Activated T-helper 1 cell treated with anti-CD3 and anti-CD28 coated beads, Interleukin-2, amount 50 U/mL, for 16 hours (primary cell): ENCODE measurements at places on chromosomes 1 and 21.

- DNase-seq = no peak
Observed at GRCh38 chr1:201013991-201014815, 9.3 kb downstream of the KIF21B start.

DNA sequence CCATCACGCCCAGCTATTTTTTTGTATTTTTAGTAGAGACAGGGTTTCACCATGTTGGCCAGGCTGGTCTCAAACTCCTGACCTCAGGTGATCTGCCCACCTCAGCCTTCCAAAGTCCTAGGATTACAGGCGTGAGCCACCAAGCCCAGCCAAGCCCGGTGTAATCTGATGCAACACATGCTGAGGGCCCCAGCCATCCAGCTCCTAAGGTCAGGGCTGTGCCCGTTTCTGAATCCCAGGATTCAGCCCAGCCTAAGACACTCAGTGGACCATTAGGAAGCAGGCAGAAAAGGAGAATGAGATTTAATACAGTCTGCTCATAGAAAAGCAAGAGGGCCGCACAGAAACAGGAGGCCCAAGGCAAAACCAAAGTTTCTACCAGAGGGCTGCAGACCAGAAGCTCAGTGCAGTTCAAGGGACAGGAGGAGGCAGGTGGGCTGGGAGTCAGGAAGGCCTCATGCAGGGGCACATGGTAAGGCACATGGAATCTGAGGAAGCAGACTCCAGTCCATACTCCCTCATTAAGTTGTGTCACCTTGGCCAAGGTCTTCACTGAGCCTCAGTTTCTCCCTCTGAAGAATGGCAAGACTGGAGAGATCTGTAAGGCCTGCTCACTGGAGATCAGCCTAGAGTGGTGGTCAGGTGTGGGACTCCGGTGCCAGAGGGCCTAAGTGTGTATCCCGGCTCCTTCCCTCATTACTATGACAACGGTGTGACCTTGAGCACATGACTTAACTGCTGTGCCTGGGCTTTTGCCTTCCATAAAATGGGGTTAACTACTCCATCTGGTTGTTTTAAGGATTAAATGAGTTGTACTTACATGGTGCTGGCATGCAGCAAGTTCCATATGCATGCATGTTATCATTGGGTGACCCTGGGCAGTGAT lies 2.4 kb upstream of the ADAM15 start:
- DNase-seq = no peak

- no peak for DNase-seq
Observed at GRCh38 chr21:34794686-34795085, 125.9 kb downstream of the CLIC6 start.

GRCh38 chr1:94272388-94272787 lies 35.0 kb upstream of the ARHGAP29 start:
- DNase-seq = no peak

GRCh38 chr1:53296117-53296749 lies 31.6 kb downstream of the LRP8 start:
- no peak for DNase-seq

- no peak for DNase-seq
Observed at GRCh38 chr21:27192281-27192949, 225.5 kb upstream of the ADAMTS5 start.

DNA sequence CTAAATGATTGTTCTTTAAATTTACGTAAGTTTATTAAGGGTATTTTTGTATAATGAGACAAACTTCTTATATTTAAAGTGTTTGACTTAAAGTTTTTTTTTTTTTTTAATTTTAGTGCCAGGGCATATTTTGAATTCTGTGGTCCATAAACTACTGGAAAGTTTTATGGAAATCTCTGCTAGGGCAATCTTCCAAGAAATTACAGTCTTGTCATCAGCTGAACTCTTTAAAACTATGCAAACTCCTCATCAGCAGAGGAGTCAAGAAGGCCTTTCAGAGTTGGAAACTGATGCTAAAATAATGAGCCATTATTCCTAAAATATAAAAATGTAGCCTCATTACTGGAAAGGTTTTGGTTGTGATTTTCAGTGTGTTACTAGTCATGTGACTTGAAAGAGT lies 1201.9 kb downstream of the BRINP3 start:
- DNase-seq = no peak

DNA sequence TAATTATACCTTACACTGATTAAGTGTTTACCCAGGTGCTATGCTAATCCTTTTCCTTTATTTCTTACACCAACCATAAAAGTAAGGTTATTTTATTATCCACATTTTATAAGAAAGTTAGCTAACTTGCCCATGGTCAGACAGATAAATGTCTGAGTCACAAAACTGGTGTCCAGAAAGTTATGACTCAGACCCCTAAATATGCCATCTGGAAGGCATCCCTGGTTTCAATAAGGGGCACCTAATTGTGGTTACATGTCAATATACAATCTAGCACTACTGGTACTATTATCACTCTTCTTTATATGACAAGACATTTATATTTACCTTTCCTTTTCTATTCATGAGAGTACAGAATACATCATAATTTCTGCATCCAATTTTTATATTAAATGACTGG lies 496.5 kb upstream of the ADGRL2 start:
- no peak for DNase-seq

DNA sequence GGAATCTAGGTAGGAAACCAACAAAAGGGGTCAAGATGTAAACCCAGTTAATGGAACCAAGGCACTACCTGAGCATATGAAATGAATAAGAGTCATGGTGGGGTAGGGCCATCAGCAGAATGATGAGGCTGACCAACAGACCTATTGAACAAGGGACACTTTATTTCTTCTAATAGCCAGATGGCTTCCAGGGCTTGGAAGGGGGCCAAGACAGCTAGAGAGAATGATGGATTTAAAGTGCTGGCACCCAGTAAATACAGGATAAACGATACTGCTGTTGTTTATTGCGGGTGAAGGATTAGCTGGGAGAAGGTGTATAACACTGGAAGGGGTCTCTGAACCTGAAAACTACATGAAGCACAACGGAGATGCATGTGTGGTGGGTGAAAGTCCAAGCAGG lies 15.6 kb downstream of the DDAH1 start:
- DNase-seq = no peak

- DNase-seq = peak; percentile 97
Observed at GRCh38 chr1:32291708-32292538, at the start of gene HDAC1. TSS of gene HDAC1 (plus strand) at chr1:32292083. CDS start at chr1:32292170, 87 bp downstream.

GRCh38 chr1:30682396-30683275 lies 40.7 kb downstream of the MATN1 start:
- DNase-seq = no peak

GRCh38 chr1:166112425-166112824 lies 54.4 kb downstream of the FAM78B start:
- DNase-seq = no peak

DNA sequence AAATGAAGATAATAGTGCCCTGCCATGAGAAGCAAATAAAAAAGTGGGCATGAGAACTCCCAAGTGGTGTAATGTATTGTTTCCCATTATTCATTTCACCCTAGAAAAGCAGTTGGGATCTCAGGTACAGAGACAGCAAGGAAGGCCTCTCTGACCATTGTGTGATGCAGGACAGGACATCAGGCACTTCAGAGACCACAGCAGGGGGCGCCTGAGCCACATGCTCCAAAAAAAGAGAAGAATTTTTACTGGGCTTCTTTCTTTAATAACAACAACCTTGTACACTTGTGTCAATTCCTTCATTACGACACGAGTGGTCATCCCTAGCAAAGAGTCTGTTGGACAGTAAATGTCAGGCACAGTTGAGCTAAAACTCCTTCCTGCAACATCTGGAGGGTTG lies 533.3 kb downstream of the OMA1 start:
- DNase-seq = no peak

GRCh38 chr21:15774590-15774989 lies 44.8 kb downstream of the USP25 start:
- DNase-seq = no peak

- no peak for DNase-seq
Observed at GRCh38 chr1:7485826-7486225, 285.3 kb upstream of the VAMP3 start.

GRCh38 chr1:114149211-114149610 lies 4.5 kb downstream of the SYT6 start:
- DNase-seq = no peak

- DNase-seq = no peak
Observed at GRCh38 chr1:233707880-233708815, 94.2 kb downstream of the KCNK1 start.

DNA sequence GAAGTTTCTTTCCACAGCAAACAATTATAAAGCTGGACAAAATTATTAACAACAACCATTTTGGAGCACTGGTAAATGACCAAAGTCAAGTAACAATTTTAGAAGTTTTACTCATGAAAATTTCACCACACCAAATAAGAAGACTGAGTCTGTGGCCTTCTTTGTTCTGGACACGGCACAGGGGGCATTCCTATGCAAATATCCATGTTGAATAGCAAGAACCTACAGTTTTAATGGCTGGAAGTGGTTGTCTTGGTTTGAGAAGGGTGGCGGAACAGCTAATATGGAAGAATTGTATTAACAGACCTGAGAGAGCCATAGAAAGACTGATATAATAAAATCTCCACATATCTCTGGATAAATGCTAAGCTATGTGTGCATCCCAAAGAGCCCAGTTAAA lies 29.4 kb upstream of the GADD45A start:
- DNase-seq = no peak

DNA sequence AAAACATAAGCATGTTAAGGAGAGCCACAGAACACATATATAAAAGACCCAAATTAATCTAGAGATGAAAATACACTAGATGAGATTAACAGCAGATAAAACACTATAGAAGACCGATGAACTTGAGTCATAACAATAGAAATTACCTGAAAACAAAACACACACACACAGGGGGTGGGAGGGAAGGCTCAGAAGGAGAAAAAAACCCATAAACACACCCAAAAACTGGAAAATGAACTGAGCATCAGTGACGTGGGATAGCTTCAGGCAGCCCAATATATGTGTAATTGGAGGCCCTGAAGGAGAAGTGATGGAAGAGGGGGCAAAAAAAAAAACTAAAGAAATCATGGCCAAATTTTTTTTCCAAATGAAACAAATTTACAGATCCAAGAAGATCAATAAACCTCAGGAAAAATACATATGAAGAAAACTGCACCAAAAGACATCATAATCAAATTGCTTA lies 11.4 kb downstream of the ALDH9A1 start:
- no peak for DNase-seq

- DNase-seq = peak; percentile 74
Observed at GRCh38 chr1:9128520-9129265, at the start of gene GPR157. TSS of gene GPR157 (minus strand) at chr1:9129102. CDS start at chr1:9129027, 75 bp downstream.

DNA sequence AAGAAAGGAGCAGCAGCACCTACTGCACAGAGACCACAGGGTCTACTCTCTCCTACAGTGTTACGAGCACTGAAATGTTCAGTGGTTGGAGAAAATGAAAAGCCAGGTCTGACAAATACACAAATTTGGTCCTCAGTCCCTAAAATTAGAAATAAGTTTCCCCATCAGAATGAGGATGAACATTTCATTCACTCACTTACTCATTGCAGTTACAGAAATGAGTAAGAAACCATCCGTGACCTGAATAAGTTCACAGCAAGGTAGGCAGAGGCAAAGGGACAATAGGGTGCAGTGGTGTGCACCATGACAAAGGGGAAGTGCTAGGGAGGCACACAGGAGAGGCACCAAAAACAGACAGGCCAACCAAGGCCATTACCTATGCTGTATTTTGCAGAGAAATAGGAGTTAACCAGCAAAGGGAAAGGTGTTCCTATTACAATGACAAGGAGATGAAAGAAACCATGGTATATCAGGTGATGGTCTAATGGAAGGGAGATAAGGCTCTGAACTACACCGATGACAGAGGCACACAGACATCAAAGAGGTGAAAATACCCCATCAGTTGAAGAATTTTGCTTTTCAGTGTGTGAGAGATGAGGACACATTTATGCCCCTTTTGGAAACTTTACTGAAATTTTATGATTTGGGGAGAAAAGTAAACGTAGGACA lies 29.4 kb downstream of the VAV3 start:
- no peak for DNase-seq

DNA sequence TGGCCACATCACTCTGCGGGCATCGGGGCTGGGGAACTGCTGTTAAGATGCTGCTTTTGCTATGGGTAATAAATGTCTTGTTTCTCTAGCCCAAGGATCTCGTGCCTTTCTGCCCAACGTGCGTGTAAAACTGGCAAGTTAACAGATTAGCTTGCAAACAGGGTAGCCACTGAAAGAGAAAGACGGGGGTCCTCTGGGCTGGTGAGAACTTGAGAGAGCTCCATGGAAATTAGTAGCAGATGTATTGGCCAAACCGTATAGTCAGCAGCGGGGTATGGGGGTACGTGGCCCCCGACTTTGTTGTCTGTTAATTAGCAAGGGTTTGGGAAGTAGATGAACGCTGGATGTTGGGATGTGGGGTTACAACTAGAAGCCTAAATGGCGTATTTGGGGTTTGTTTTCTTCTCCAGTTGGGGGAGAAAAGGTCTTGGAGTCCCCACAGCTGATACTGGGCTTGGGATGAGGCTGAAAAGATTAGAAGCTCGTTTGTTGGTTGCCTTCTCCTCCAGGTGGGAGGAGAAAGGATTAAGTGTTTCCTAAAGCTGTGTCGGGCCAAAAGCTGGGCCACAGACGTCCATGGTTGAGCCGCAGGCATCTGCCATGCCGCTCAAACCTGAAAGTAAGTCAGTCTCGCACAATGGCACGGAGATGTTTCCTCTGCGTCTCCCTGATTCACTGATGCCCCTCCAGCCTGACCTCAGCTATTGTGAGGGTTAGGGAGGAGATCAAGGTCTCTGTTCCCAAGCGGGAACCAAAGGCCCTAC lies 32.3 kb upstream of the C1orf174 start:
- no peak for DNase-seq

GRCh38 chr1:15950763-15951295 lies 25.1 kb downstream of the ZBTB17 start:
- peak; percentile 64 for DNase-seq

DNA sequence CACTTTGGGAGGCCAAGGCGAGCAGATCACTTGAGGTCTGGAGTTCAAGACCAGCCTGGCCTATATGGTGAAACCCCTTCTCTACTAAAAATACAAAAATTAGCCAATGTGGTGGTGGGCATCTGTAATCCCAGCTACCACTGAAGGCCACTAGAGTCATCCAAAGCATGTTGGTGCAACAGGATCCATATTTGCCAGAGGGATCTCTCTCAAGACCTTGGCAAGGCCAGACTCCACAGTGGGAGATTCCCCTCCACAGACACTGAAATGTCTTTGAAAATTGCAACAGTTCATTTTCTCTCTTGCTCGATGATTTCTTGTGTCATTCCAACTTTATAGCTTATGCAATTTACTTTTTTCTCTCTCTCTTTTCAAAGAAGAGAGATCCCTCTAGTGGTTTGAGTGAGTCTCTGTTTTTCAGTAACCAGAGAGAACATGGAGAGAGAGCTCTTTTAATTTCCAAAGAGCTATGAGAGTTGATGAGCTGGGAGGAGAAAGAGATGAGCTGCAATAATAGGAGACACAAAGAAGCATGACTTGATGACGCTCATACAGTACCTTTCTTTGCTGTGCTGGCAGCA lies 176.8 kb upstream of the USP25 start:
- no peak for DNase-seq

GRCh38 chr1:97340951-97341350 lies 579.9 kb downstream of the DPYD start:
- DNase-seq = no peak
